ENCODE measurements at places on chromosomes 7 and 10. TPM values are rescaled to one million over a fixed set of nuclear protein-coding genes. Genes with fewer than 3 reads are reported as not detected.

The POLL gene
- 10.3 TPM for total RNA-seq

The ZNF467 gene
- total RNA-seq = 6.8 TPM

The DIP2C gene
- total RNA-seq = 1.7 TPM

The MCU gene
- 12.0 TPM for total RNA-seq

The GCK gene
- total RNA-seq = 0.21 TPM

The TTYH3 gene
- 22.4 TPM for total RNA-seq

The MXI1 gene
- total RNA-seq = 75.7 TPM

The SFTPD gene
- total RNA-seq = not detected

The WNT2 gene
- total RNA-seq = under 0.01 TPM

The SORBS1 gene
- 5.2 TPM for total RNA-seq

The PPP1R17 gene
- total RNA-seq = not detected

The BUD31 gene
- 99.0 TPM for total RNA-seq

The TWIST1 gene
- not detected for total RNA-seq

The NOM1 gene
- total RNA-seq = 17.3 TPM

The NYAP1 gene
- total RNA-seq = 0.10 TPM

The LEP gene
- total RNA-seq = not detected

The SLC39A12 gene
- total RNA-seq = not detected

The GRB10 gene
- total RNA-seq = 3.7 TPM

The PLXDC2 gene
- total RNA-seq = 46.2 TPM

The PON1 gene
- not detected for total RNA-seq

The PNLIP gene
- total RNA-seq = not detected

The MLXIPL gene
- 0.42 TPM for total RNA-seq

The PTCD1 gene
- total RNA-seq = 3.1 TPM

The RBP3 gene
- not detected for total RNA-seq

The SHH gene
- total RNA-seq = 0.10 TPM

The NUDT13 gene
- 0.42 TPM for total RNA-seq

The ASZ1 gene
- not detected for total RNA-seq

The CPXM2 gene
- not detected for total RNA-seq

The NME8 gene
- 1.7 TPM for total RNA-seq

The SFXN3 gene
- 28.4 TPM for total RNA-seq

The PDE1C gene
- total RNA-seq = not detected

The MSRB2 gene
- 1.4 TPM for total RNA-seq

The IGF2BP3 gene
- total RNA-seq = 13.7 TPM

The MYOZ1 gene
- not detected for total RNA-seq

The ALOX5 gene
- total RNA-seq = 88.9 TPM

The KIF5B gene
- 92.1 TPM for total RNA-seq

The ZNF804B gene
- total RNA-seq = not detected

The DGKI gene
- 0.21 TPM for total RNA-seq

The ACTR3C gene
- total RNA-seq = 9.3 TPM

The LIPF gene
- not detected for total RNA-seq
